ENCODE measurements at places on chromosomes 3 and 15. TPM values are rescaled to one million over a fixed set of nuclear protein-coding genes. Genes with fewer than 3 reads are reported as not detected.

Gene CYFIP1
- 60.7 TPM for total RNA-seq

Gene EEFSEC
- total RNA-seq: 14.7 TPM

Gene RTP1
- not detected for total RNA-seq

Gene CKMT1B
- not detected for total RNA-seq

Gene WDR93
- under 0.01 TPM for total RNA-seq

Gene VGLL3
- 12.7 TPM for total RNA-seq

Gene SLC22A14
- not detected for total RNA-seq

Gene PLOD2
- 99.2 TPM for total RNA-seq

Gene SEMA5B
- total RNA-seq: not detected

Gene PLCB2
- total RNA-seq: not detected

Gene HCN4
- not detected for total RNA-seq

Gene RASGRF1
- total RNA-seq: not detected

Gene CHDH
- total RNA-seq: under 0.01 TPM

Gene C15orf61
- 3.2 TPM for total RNA-seq

Gene SLC2A2
- not detected for total RNA-seq

Gene ECE2
- total RNA-seq: not detected

Gene TTC23
- 20.7 TPM for total RNA-seq

Gene CSPG4
- total RNA-seq: 17.1 TPM

All from epithelial cell of alveolus of lung (primary cell).